ENCODE measurements at places on chromosomes 7 and 10. TPM values are rescaled to one million over a fixed set of nuclear protein-coding genes. Genes with fewer than 3 reads are reported as not detected.

COL17A1 gene
- under 0.01 TPM for total RNA-seq

HTRA1 gene
- total RNA-seq, result 41.2 TPM

ZWINT gene
- total RNA-seq, result 5.7 TPM

SLC29A4 gene
- total RNA-seq, result 14.7 TPM

VWDE gene
- total RNA-seq, result 1.2 TPM

GNAT3 gene
- total RNA-seq, result not detected

HOXA9 gene
- total RNA-seq, result not detected

THSD7A gene
- total RNA-seq, result 34.6 TPM

TRIM50 gene
- not detected for total RNA-seq

GPR26 gene
- 5.3 TPM for total RNA-seq

CUBN gene
- 1.2 TPM for total RNA-seq

CALML3 gene
- under 0.01 TPM for total RNA-seq

ACADSB gene
- total RNA-seq, result 14.3 TPM

TRIL gene
- total RNA-seq, result 17.5 TPM

GIMAP4 gene
- total RNA-seq, result 9.0 TPM

KRIT1 gene
- 92.1 TPM for total RNA-seq

DIP2C gene
- 41.6 TPM for total RNA-seq

PTF1A gene
- total RNA-seq, result 0.41 TPM

NPM3 gene
- 53.4 TPM for total RNA-seq

AGMO gene
- under 0.01 TPM for total RNA-seq

CPN1 gene
- not detected for total RNA-seq

CALHM2 gene
- total RNA-seq, result 1.6 TPM

LIPN gene
- not detected for total RNA-seq

NKX1-2 gene
- under 0.01 TPM for total RNA-seq

ANKRD30A gene
- total RNA-seq, result not detected

CALHM3 gene
- not detected for total RNA-seq

ETV1 gene
- total RNA-seq, result 43.2 TPM
